ENCODE measurements at places on chromosomes 5 and 9. TPM values are rescaled to one million over a fixed set of nuclear protein-coding genes. Genes with fewer than 3 reads are reported as not detected.

DNA sequence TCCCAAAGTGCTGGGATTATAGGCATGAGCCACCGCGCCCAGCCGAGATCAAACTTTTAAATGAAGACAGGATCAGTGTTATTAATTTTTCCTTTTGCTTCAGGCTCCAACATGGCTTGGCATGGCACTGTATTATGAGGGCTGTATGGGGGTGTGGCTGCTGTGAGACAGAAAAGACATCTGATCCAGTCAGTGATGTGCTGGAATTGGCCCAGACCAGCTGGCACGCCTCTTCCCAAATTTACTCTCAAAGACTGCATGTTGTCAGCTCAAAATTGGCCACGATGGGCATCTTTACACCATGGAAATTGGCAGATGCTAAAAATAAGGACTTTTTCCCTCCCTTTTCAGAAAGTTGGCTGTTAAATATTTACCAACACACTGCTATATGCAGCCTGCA lies 12.1 kb upstream of the COL27A1 start:
- DNase-seq: no peak

- DNase-seq: peak; percentile 52
Observed at GRCh38 chr5:100706776-100707175, 171.6 kb downstream of the FAM174A start.

DNA sequence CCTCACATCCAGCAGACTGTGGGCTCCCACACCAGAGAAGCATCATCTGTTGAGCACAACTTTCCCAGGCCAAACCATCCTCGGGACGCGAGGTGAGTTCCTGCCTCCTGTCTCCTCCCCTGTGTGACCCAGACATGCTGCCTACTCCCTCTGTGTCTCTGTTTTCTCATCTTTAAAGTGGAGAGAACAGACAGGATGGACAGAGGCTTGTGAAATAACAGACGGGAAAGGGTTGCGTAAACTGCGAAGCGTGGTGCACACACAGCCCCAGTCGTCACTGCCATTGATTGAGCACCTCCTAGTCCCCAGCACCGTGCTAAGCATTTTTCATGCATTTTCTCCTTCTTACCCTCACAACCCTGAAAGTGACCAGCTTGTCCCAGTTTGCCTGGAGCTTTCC lies 52.1 kb upstream of the LMX1B start:
- DNase-seq: no peak

DNA sequence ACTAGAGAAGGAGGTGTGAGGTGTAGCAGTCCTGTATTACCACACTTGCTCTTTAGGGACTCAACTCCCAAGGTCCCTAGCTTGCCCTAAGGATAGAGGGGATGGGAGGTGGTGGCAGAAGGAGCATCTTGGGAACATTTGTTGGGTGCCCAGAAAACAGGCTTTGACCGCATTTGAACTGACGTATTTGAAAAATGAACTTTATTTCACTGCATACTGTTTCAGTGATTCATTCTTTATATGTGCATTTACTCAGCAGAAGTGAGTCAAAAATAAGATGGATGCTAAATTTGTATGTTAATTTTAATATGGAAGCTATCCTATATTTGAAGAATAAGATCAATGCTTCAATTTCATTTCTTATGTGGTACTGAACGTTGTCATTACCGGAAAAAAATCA lies 18.7 kb downstream of the DMRT3 start:
- DNase-seq: no peak

DNA sequence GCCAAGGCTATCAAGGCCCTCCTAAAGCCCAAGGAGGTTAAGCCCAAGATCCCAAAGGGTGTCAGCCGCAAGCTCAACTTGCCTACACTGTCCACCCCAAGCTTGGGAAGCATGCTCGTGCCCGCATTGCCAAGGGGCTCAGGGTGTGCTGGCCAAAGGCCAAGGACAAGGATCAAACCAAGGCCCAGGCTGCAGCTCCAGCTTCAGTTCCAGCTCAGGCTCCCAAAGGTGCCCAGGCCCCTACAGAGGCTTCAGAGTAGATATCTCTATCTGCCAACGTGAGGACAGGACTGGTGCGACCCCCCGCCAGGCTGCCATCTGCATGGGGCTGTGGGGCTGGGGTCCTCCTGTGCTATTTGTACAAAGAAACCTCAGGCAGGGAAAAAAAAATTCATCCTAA lies 3.3 kb downstream of the HOMER1 start:
- no peak for DNase-seq

DNA sequence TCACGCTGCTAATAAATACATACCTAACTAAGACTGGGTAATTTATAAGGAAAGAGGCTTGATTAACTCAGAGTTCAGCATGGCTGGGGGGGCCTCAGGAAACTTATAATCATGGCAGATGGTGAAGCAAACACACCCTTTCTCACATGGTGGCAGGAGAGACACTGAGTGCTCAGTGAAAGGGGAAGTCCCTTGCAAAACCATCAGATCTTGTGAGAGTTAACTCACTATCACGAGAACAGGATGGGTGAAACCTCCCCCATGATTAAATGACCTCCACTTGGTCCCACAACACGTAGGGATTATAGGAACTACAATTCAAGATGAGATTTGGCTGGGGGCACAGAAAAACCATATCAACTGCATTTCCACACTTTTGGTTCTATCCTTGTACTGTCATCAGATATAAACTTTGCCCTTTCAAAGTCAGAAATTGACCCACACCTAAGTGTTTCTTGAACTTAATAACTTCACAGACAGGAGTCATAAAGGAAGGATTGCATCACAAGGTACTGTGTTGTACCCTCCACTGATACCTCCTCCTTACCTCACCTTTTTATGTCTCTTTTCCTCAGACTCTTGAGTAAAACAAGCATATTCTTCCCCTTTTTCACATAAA lies 319.1 kb upstream of the PIK3R1 start:
- peak; percentile 12 for DNase-seq

GRCh38 chr5:7822449-7822848 lies 28.5 kb downstream of the CFAP90 start:
- DNase-seq: no peak

DNA sequence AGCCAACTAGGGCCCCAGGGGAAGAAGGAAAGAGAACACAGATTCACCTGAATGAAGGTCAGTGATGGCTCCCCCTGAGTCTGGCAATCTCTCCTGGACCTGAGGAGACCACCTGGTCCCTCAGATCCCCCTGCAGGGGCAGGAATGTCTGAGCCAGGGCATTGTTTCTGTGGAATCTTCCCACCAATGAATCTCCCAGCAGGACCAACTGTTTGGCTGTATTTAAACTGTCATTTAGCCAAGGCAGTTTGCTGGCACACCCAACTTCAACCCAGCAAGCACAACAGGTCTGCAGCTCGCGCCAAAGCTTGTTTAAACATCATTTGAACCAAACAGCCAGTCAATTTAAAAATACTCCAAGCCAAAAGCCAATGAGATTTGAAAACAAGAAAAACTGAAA lies 92.6 kb downstream of the SH3TC2 start:
- no peak for DNase-seq

The PCDHB13 gene
- total RNA-seq: 0.66 TPM

The NPDC1 gene
- 2.2 TPM for total RNA-seq

The IRX4 gene
- total RNA-seq: not detected

The ANKRD18A gene
- not detected for total RNA-seq

The ECM2 gene
- total RNA-seq: not detected

The ZNF354B gene
- 6.7 TPM for total RNA-seq

The IL5 gene
- total RNA-seq: not detected

The C9orf152 gene
- not detected for total RNA-seq

The ARID3C gene
- 0.26 TPM for total RNA-seq

Data from SK-MEL-5 (cell line).